ENCODE measurements at places on chromosomes 13 and 19.
A peak's percentile ranks its signal among the peaks of the same experiment; 100 is the strongest.

DNA sequence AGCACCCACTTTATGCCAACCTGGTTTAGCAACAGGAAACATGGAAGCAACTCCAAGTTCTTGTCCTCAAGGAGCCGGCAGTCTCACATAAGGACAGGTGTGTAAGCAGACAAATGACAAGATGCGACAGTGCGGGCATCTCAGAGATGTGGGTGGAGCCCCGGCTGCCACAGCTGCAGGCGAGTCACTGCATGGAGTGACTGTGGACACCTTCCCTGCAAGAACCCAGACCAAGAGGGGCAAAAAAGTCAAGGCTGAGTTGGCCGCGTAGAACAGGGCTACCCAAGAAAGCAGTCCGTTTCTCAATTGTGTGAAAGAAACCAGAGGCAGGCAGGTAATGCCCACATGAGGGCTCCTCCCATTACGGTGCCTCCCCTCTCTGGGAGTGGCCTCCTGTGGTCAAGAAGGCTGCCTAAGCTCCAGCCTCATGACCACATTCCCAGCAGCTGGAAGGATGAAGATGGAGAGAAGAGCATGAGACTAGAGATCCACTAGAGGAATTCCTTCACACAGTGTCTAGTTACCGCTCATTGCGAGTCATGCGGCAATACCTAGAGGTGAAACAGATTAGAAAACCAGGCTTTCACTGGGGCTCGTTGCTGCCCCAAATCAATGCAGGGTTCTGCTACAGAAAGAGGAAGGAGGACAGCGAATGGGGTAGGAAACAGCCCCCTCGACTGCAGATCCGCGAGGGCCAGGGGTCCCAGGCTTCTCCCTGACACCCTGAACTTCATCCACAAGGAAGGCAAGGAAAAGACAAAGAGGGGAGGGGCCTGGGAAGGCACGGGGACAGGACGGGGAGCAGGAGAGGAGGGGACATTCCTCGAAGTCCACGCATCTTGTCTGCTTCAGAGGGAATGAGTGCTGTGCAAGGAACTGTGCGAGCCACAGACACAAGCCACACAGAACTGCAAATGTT, 80.2 kb downstream of the SPACA7 start:
- H3K4me1 ChIP-seq: no peaks in the 10 kb centered on the region
- H3K27me3 ChIP-seq: peaks cover 13% of the 10 kb centered on the region
- DNase-seq: no peak
- no peak overlapping the region for H3K27ac ChIP-seq
- H3K36me3 ChIP-seq: no peaks in the 10 kb centered on the region
- no peak overlapping the region for H3K4me3 ChIP-seq

- no peak overlapping the region for H3K4me3 ChIP-seq
- no peak overlapping the region for H3K27ac ChIP-seq
- H3K27me3 ChIP-seq: peaks cover 3% of the 10 kb centered on the region
- no peaks in the 10 kb centered on the region for H3K36me3 ChIP-seq
Observed at GRCh38 chr19:13417054-13417453, 89.2 kb downstream of the CACNA1A start.

GRCh38 chr13:31045286-31046081, 113.0 kb downstream of the TEX26 start:
- peak overlapping the region; percentile 77 for H3K27ac ChIP-seq
- no peaks in the 10 kb centered on the region for H3K27me3 ChIP-seq
- peak; percentile 70 for DNase-seq
- H3K4me1 ChIP-seq: peaks cover 30% of the 10 kb centered on the region
- no peaks in the 10 kb centered on the region for H3K36me3 ChIP-seq

DNA sequence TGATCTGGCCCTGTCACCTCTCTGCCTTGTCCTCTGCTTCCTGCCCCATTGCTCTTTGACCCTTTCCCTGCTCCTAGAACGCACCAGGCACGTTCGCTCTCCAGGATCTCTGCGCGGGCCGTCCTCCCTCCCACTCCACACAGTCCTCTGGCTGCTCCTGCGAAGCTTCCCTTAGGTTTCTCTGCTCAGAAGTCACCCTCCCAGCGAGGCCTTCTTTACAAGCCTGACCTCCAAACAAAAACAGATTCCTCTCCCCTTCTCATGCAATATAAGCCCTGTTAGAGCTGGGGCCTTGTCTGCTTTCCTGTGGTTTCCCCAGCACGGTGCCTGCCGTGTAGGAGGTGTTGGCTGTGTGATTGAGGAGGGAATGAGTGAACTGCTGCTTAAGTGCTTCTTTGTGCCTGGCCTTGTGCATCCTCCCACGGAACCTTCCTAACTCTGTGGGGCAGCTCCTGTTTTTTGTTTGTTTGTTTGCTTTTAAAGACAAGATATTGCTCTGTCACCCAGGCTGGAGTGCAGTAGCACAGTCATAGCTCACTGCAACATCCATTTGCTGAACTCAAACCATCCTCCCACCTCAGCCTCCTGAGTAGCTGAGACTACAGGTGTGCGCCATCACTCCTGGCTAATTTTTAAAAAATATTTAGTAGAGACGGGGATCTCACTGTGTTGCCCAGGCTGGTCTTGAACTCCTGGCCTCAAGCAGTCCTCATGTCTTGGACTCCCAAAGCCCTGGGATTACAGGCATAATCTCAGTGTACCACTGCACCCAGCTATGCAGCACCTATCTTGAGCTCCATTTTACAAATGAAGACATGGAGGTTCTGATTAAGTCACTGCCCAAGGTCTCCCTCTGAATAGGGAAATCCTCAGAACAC, 82.0 kb downstream of the SIPA1L3 start:
- H3K27me3 ChIP-seq: no peaks in the 10 kb centered on the region
- peaks cover 22% of the 10 kb centered on the region for H3K4me1 ChIP-seq
- DNase-seq: no peak
- H3K4me3 ChIP-seq: no peak overlapping the region
- no peaks in the 10 kb centered on the region for H3K36me3 ChIP-seq

DNA sequence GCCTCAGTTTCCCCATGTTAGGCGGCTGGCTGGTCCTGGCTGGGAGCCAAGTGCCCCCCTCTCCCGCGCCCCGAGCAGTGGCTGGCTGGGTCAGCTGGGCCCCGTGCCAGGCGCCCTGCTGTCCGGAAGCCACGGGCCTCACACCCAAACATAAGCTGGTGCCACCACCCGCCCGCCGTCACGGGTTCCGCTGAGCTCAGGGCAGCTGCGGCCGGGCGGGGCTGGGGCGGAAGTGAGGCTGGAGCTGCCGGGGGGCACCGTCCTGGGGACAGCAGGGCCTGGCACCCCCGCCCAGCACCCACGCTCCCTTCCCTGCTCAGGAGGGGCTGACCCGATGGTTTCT, 19.3 kb downstream of the HCN2 start:
- no peak overlapping the region for H3K27ac ChIP-seq
- H3K4me3 ChIP-seq: no peak overlapping the region
- peaks cover 23% of the 10 kb centered on the region for H3K4me1 ChIP-seq
- DNase-seq: no peak
- H3K27me3 ChIP-seq: peaks cover 11% of the 10 kb centered on the region

- no peak overlapping the region for H3K4me3 ChIP-seq
- no peak for DNase-seq
- no peak overlapping the region for H3K27ac ChIP-seq
- peaks cover 61% of the 10 kb centered on the region for H3K27me3 ChIP-seq
- peaks cover 8% of the 10 kb centered on the region for H3K4me1 ChIP-seq
Observed at GRCh38 chr19:17965370-17966128, 1.4 kb upstream of the KCNN1 start.

GRCh38 chr19:39416152-39417120, 4.0 kb downstream of the PLEKHG2 start:
- no peak for DNase-seq
- H3K27me3 ChIP-seq: no peaks in the 10 kb centered on the region
- peaks cover 27% of the 10 kb centered on the region for H3K4me1 ChIP-seq

GRCh38 chr13:38630780-38631179, 56.1 kb upstream of the FREM2 start:
- no peaks in the 10 kb centered on the region for H3K4me1 ChIP-seq
- DNase-seq: no peak
- no peaks in the 10 kb centered on the region for H3K36me3 ChIP-seq

DNA sequence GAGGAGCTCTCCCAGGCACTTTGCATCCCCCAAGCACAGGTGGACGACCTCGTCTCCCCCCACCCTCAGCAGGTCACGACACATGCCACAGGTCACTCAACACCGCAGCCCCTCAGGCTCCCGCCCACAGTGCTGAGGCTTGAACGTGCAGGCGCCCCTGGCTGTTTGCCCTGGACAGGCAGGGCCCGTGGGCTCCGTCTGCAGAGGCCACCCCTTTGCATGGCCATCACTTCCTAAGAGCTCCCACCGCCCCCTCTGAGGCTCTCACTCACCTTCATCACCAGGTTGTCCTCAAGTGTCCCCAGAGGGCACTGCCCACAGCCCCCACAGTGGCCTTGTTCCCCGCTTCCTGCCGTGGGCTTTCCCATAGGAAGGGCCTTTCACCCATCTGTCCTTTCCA, 132.1 kb upstream of the MCF2L start:
- H3K4me3 ChIP-seq: no peak overlapping the region
- H3K27ac ChIP-seq: no peak overlapping the region
- no peak for DNase-seq
- H3K27me3 ChIP-seq: no peaks in the 10 kb centered on the region

DNA sequence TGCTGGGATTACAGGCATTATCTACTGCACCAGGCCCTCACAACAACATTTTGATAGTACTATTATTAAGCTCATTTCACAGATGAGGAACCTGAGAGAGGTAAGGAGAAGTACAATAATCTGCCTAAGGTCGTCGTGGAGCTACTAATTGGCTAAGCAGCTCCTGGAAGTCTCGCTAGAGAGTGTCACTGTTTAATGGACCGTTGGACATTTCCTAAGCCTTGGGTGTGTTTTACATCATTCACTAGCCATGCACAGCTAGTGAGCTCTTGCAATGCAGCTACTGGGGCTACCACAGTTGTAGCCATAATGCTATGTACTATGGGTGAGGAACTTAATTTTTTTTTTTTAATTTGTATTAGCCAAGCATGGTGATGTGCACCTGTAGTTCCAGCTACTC, 34.0 kb upstream of the OR1M1 start:
- no peak overlapping the region for H3K4me3 ChIP-seq
- no peaks in the 10 kb centered on the region for H3K4me1 ChIP-seq
- no peak for DNase-seq
- no peak overlapping the region for H3K27ac ChIP-seq
- no peaks in the 10 kb centered on the region for H3K36me3 ChIP-seq
